ENCODE measurements at places on chromosomes 7 and 10.
A peak's percentile ranks its signal among the peaks of the same experiment; 100 is the strongest.

- DNase-seq: no peak
- H3K27me3 ChIP-seq: no peaks in the 10 kb centered on the region
- no peak overlapping the region for H3K27ac ChIP-seq
- no peaks in the 10 kb centered on the region for H3K36me3 ChIP-seq
Observed at GRCh38 chr7:351256-351655, 61.3 kb downstream of the FOXL3 start.

GRCh38 chr10:86211691-86212390, 154.8 kb downstream of the GRID1 start:
- no peaks in the 10 kb centered on the region for H3K36me3 ChIP-seq
- DNase-seq: no peak
- no peaks in the 10 kb centered on the region for H3K4me1 ChIP-seq
- no peak overlapping the region for H3K4me3 ChIP-seq

- no peaks in the 10 kb centered on the region for H3K27me3 ChIP-seq
- H3K36me3 ChIP-seq: no peaks in the 10 kb centered on the region
- H3K27ac ChIP-seq: no peak overlapping the region
- H3K4me3 ChIP-seq: no peak overlapping the region
- no peaks in the 10 kb centered on the region for H3K4me1 ChIP-seq
Observed at GRCh38 chr10:57973451-57973850, 294.2 kb downstream of the IPMK start.

GRCh38 chr10:60197206-60197605, 192.5 kb downstream of the ANK3 start:
- H3K27me3 ChIP-seq: no peaks in the 10 kb centered on the region
- H3K27ac ChIP-seq: no peak overlapping the region
- H3K4me1 ChIP-seq: no peaks in the 10 kb centered on the region
- H3K36me3 ChIP-seq: no peaks in the 10 kb centered on the region
- H3K4me3 ChIP-seq: no peak overlapping the region

DNA sequence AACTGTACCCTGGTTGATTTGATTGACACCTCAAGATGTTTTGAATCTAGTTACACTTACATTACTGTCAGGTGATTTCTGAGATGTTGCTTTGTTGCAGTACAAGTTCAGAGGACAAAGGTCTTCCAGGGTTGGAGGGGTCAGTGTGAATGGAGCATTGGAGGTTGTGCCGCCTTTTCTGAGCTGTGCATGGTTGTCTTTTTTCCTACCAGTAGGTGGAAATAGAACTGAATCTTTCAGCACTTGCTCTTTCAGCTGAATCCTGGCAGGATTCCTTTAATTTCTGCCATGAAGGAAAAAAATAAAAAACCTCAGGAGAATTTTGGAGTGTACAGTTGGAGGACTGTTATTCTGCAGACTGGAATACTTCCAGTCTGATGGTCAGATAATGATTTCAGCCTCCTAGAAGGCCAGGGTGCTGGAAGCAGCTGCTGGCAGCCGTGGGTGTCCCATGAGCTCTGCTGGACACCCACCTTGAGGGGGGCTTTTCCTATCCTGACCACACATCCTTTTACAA, 82.7 kb downstream of the PLCE1 start:
- H3K27ac ChIP-seq: peak overlapping the region; percentile 23
- peaks cover 4% of the 10 kb centered on the region for H3K36me3 ChIP-seq
- no peak overlapping the region for H3K4me3 ChIP-seq
- DNase-seq: peak; percentile 79

GRCh38 chr10:132909491-132910071, 32.8 kb downstream of the CFAP46 start:
- no peaks in the 10 kb centered on the region for H3K27me3 ChIP-seq
- no peak for DNase-seq
- H3K4me1 ChIP-seq: no peaks in the 10 kb centered on the region
- no peaks in the 10 kb centered on the region for H3K36me3 ChIP-seq

DNA sequence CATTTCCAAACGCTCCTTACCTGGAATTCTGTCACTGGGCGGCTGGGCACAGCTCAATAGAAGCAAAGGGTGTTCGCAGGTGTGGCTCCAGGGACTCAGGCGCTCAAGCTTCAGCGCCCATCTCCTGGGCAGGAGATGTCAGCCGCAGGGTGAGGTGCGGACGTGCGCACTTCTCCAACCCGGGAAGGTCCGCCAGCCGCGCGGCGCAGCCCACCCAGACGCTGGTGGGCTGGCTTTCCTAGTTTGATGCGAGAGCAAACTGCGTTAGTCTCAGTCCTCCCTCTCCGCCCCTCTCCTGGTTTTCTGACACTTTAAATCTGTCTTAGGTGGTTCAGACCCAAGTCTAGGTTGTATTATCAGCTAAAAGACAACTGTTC, 267 bp downstream of the CALCR start:
- H3K27ac ChIP-seq: no peak overlapping the region
- no peaks in the 10 kb centered on the region for H3K4me1 ChIP-seq
- no peak overlapping the region for H3K4me3 ChIP-seq
- H3K27me3 ChIP-seq: peaks cover 36% of the 10 kb centered on the region

DNA sequence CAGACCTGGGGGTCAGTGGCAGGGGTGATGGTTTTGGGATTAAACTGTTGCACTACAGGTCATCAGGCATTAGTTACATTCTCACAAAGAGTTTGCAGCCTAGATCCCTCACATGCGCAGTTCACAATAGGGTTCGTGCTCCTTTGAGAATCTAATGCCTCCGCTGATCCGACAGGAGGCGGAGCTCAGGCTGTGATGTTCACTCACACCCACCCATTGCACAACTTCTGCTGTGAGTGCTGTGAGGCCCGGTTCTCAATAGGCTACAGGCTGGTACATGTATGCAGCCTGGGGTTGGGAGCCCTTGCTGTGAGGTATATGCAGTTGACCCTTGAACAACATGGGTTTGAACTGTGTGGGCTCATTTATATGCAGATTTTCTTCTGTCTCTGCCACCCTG, 416.4 kb downstream of the GFRA1 start:
- no peaks in the 10 kb centered on the region for H3K27me3 ChIP-seq
- H3K27ac ChIP-seq: no peak overlapping the region
- no peak for DNase-seq

DNA sequence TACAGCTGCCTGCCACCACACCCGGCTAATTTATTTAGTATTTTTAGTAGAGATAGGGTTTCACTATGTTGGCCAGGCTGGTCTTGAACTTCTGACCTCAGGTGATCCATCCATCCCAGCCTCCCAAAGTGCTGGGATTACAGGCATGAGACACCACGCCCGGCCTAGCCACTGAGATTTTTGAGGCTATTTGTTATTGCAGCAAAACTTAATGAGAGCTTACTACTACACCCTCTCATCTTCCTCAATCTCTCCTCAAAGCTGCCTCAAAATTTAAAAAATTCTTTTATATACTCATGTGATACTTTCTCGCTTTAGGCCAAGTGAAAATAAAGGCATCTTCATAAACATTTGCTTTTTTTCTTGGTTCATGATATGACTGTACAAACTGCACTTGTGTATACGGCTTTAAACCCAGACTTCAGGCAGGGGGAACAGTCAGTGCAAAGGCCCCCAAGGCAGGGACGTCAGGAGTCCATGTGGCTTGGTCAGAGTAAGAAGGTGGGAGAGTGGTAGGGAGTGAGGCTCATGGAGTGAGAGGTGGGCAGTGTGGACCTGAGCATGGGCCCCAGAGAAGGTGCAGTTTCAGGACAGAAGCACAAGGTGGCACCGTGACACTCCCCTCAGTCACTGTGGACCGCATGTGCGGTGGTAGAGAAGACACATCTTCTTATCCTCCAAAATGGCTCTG, 55.5 kb downstream of the SYPL1 start:
- no peaks in the 10 kb centered on the region for H3K27me3 ChIP-seq
- no peaks in the 10 kb centered on the region for H3K36me3 ChIP-seq
- H3K4me3 ChIP-seq: no peak overlapping the region
- H3K4me1 ChIP-seq: no peaks in the 10 kb centered on the region

DNA sequence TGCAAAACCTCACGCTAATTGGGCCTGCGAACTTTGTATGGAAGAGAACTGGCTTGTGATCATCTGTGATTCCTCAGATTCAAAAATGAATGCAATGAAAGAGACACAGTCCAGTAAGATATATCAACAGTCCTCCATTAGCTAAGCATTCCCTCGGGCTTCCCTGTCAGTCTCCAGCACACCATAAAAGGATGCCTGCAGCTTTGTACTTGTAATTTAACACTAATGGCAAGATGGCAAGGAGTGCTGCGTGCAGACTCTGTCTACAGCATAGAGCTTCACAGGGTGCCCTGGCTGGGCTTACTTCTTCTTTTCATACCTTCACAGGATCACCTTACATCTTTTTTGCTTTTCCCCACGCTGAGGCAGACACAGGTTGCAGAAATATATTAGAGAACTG, 200.0 kb downstream of the GFRA1 start:
- no peak overlapping the region for H3K4me3 ChIP-seq
- no peaks in the 10 kb centered on the region for H3K4me1 ChIP-seq
- no peak overlapping the region for H3K27ac ChIP-seq

GRCh38 chr7:106419455-106420182, 134.8 kb upstream of the NAMPT start:
- H3K27ac ChIP-seq: no peak overlapping the region
- no peak overlapping the region for H3K4me3 ChIP-seq
- DNase-seq: no peak

DNA sequence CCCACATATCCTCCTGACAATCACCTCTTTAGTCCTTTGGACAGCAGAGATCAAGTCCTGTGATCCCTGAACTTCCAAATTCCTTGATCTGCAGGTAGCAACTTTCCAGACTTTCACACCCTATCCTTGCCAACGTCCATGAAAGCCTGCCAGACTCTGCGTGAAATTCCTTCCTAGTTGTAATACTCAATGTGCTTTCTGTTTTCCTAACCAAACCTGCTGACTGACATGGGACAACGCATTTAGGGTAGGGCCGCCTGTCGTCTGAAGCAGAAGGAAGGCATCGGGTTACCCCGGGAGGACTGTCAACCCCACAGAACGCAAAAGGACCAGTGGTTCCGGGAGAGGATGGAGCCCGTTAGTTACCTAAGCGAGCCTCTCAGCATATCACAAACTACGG, 23.9 kb downstream of the ITGA8 start:
- no peak overlapping the region for H3K27ac ChIP-seq
- no peaks in the 10 kb centered on the region for H3K4me1 ChIP-seq
- DNase-seq: no peak
- no peaks in the 10 kb centered on the region for H3K27me3 ChIP-seq

- no peaks in the 10 kb centered on the region for H3K4me1 ChIP-seq
- no peak for DNase-seq
- no peaks in the 10 kb centered on the region for H3K27me3 ChIP-seq
- no peak overlapping the region for H3K4me3 ChIP-seq
- no peak overlapping the region for H3K27ac ChIP-seq
Observed at GRCh38 chr10:91514787-91515186, 104.6 kb downstream of the HECTD2 start.

Data from small intestine (tissue), 16 donors.